ENCODE measurements at places on chromosomes 1 and 21. TPM values are rescaled to one million over a fixed set of nuclear protein-coding genes. Genes with fewer than 3 reads are reported as not detected.

Gene ERMAP
- total RNA-seq, result 4.8 TPM

GRCh38 chr1:218585511-218586184 is 240.5 kb downstream of the TGFB2 start:
- no peaks in the 10 kb centered on the region for H3K36me3 ChIP-seq
- no peak overlapping the region for H3K4me3 ChIP-seq
- no peaks in the 10 kb centered on the region for H3K27me3 ChIP-seq
- H3K27ac ChIP-seq, result no peak overlapping the region
- no peaks in the 10 kb centered on the region for H3K4me1 ChIP-seq

GRCh38 chr1:54377040-54377691 is 29.0 kb downstream of the SSBP3 start:
- no peak for DNase-seq
- peaks cover 20% of the 10 kb centered on the region for H3K36me3 ChIP-seq
- H3K4me1 ChIP-seq, result peaks cover 39% of the 10 kb centered on the region
- no peak overlapping the region for H3K27ac ChIP-seq
- no peaks in the 10 kb centered on the region for H3K27me3 ChIP-seq
- H3K4me3 ChIP-seq, result no peak overlapping the region

GRCh38 chr1:75969550-75969949 is 37.3 kb upstream of the ASB17 start:
- H3K27me3 ChIP-seq, result no peaks in the 10 kb centered on the region
- no peak overlapping the region for H3K4me3 ChIP-seq
- DNase-seq, result no peak
- no peaks in the 10 kb centered on the region for H3K4me1 ChIP-seq

DNA sequence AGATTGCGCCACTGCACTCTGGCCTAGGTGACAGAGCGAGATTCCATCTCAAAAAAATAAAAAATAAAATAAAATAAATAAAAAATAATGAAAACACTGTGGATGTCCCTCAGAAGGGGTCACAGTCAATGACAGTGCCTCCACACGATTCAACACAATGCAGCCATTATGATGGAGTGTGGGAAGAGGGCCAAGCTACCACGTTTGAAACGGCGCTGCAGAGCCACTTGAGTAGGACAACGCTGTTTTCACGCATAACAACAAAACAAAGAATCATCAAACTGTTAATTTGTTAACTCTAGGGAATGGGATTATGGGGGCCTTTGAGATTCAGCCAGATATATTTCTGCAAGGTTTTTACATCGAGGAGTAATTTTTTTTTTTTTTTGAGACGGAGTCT is 36.5 kb downstream of the NKAIN1 start:
- DNase-seq, result no peak
- H3K27me3 ChIP-seq, result no peaks in the 10 kb centered on the region
- no peaks in the 10 kb centered on the region for H3K4me1 ChIP-seq

DNA sequence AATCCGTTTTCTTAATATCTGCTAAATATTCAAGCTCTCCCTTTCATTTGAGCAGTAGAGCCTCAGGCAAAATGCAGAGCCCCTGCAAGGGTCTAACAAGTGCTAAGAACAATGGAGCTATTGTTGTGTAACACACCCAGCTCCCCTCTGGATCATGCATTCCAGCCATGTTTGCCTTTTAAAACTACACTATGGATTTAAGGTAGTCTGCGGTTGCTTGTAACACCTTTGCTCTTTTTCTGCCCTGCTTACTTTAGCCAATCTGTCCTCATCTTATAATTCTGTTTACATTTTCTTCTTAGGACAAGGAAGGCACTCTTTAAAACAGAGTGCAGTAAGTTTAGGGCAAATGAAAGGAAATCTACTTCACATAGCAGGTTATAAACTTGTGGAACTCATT is 60.0 kb upstream of the C1orf105 start:
- H3K4me1 ChIP-seq, result peaks cover 33% of the 10 kb centered on the region
- H3K4me3 ChIP-seq, result no peak overlapping the region
- no peaks in the 10 kb centered on the region for H3K27me3 ChIP-seq

DNA sequence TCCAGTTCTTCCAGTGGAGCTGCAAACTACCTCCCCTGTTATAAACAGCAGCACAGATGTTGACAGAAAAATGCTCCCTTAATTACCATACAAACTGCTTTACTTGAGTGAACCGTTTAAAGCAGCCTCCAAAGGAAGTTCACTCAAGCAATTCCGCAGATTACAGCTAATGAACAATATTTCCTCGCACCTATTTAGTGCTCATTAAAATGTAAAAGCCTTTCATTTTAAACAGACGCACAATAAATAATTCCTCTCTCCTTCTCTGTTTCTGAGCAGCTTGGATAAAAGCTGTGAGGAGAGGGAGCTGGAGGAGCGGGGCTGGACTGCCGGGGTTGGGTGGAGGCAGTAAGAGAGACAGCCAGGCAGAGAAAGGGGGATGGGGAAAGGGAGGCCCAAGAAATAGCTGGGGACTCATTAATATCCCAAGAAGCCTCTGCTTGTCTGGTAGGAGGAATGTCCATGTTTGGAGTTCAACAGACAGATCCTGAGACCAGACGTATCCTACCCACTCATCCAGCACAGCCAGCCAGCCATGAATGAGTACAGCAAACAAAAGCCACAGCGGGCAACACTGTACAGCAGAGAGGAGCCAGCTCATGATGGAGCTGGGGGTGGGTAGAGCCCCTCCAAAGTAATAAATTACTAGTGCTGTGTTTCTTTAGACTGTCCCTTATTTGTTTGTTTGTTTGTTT is 227.7 kb downstream of the GPATCH2 start:
- no peak overlapping the region for H3K4me3 ChIP-seq
- no peak overlapping the region for H3K27ac ChIP-seq
- H3K27me3 ChIP-seq, result no peaks in the 10 kb centered on the region
- H3K4me1 ChIP-seq, result no peaks in the 10 kb centered on the region

DNA sequence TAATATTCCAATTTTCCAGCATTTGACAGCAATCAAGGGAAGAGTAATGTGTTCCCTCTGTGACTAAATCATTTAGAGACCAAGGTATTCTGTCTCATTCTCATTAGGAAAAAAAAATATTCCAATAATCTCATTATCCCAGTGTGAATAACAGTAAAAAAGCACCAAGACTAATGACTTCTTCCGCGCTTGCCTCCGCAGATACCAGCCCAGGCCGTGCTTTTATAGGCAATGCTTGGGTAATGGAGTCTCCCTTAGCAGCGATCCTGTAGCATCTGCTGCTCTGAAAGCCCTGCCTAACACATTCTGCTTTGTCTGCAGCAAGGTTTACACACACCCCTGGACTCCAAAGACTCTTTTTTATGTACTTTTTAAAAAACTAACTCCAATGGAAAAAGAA is 470.0 kb upstream of the CAMK1G start:
- H3K4me3 ChIP-seq, result no peak overlapping the region
- peaks cover 3% of the 10 kb centered on the region for H3K4me1 ChIP-seq
- no peaks in the 10 kb centered on the region for H3K27me3 ChIP-seq

GRCh38 chr21:39182016-39182415 is 1.2 kb downstream of the PSMG1 start:
- peak overlapping the region; percentile 96 for H3K27ac ChIP-seq
- peaks cover 39% of the 10 kb centered on the region for H3K36me3 ChIP-seq
- peak overlapping the region; percentile 99 for H3K4me3 ChIP-seq
- H3K27me3 ChIP-seq, result no peaks in the 10 kb centered on the region
- peaks cover 48% of the 10 kb centered on the region for H3K4me1 ChIP-seq

DNA sequence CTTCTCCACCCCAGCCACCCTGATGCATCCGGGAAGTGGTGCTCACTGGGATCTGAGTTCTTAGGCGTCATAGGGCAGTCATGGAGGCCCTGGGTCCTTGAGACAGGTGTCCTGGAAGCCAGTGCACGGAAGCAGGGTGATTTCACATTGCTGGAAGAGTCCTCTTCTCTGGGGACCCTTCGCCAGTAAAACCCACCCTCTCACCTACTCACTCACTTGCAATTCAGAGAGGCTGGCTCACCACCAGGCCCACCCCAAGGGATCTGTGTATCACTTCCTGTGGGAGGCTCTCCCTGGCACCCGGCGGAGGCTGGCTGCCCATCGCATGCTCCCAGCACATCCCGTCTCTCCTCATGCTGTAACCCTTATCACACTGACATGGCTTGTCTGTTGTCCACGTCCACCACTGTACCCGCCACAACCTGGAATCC is 40.2 kb upstream of the EPS8L3 start:
- no peak for DNase-seq
- H3K27me3 ChIP-seq, result no peaks in the 10 kb centered on the region
- H3K4me1 ChIP-seq, result peaks cover 74% of the 10 kb centered on the region
- peaks cover 4% of the 10 kb centered on the region for H3K36me3 ChIP-seq
- peak overlapping the region; percentile 98 for H3K27ac ChIP-seq

- no peak for DNase-seq
- H3K27ac ChIP-seq, result no peak overlapping the region
- H3K36me3 ChIP-seq, result peaks cover under 1% of the 10 kb centered on the region
- peaks cover 38% of the 10 kb centered on the region for H3K4me1 ChIP-seq
- H3K4me3 ChIP-seq, result no peak overlapping the region
These were observed 3.6 kb upstream of the NFIA start for GRCh38 chr1:61078618-61079295.

GRCh38 chr1:80056179-80056578 is 1049.6 kb upstream of the ADGRL4 start:
- H3K4me1 ChIP-seq, result no peaks in the 10 kb centered on the region
- no peaks in the 10 kb centered on the region for H3K36me3 ChIP-seq
- DNase-seq, result no peak
- H3K27ac ChIP-seq, result no peak overlapping the region

- DNase-seq, result no peak
- peaks cover 28% of the 10 kb centered on the region for H3K4me1 ChIP-seq
- H3K27ac ChIP-seq, result peak overlapping the region; percentile 94
- no peaks in the 10 kb centered on the region for H3K27me3 ChIP-seq
These were observed 652 bp downstream of the HAX1 start for GRCh38 chr1:154272999-154273563.

GRCh38 chr1:109493805-109494539 is at the start of gene CYB561D1:
CYB561D1 (plus strand) TSS chr1:109494094; CDS start chr1:109494140, 46 bp downstream.
- H3K27ac ChIP-seq, result peak within 1 kb of the TSS; percentile 75
- peak; percentile 87 for DNase-seq
- H3K27me3 ChIP-seq, result no peaks in the 10 kb centered on the region
- H3K36me3 ChIP-seq, result peaks cover 36% of the 10 kb centered on the region
- H3K4me1 ChIP-seq, result peaks cover 24% of the 10 kb centered on the region
- H3K4me3 ChIP-seq, result peak within 1 kb of the TSS; percentile 94

DNA sequence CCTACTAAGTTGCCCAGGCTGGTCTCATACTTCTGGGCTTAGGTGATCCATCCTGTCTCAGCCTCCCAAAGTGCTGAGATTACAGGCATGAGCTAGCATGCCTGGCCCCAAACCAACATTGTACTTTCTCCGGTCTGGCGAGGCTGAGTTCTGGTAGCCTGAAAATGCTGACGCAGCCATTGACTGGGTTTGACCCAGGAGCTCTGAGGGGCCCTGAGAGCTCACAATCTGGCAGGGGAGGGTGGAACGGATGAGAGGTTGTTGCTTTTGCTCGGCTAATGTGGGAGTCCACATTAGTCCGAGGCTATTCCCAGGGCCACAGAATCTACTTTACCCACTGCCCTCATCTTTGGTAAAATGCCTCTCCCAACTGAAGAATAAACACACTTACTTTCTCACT is 35.1 kb upstream of the PARP1 start:
- H3K36me3 ChIP-seq, result no peaks in the 10 kb centered on the region
- peaks cover 26% of the 10 kb centered on the region for H3K4me1 ChIP-seq
- H3K27me3 ChIP-seq, result peaks cover 33% of the 10 kb centered on the region
- DNase-seq, result no peak
- no peak overlapping the region for H3K4me3 ChIP-seq
- H3K27ac ChIP-seq, result no peak overlapping the region

DNA sequence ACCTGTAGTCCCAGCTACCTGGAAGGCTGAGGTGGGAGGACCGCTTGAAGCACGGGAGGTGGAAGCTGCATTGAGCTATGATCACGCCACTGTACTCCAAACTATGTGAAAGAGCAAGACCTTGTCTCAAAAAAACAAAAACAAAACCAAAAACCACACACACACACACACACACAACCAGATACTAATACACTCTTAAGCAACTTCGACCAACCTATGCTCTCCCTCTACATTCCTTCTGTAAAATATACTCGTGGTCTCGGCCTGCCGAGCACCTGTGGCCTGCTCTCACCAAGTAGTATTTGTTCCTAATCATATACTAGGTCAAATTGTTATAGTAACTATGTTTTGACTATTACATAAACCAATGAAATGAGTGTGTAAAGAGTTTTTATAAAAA is 13.5 kb upstream of the SYT2 start:
- no peak for DNase-seq
- H3K27ac ChIP-seq, result no peak overlapping the region
- H3K4me3 ChIP-seq, result no peak overlapping the region
- peaks cover 25% of the 10 kb centered on the region for H3K36me3 ChIP-seq

GRCh38 chr1:206829282-206829681 is 36.1 kb upstream of the IL20 start:
- H3K4me1 ChIP-seq, result peaks cover 61% of the 10 kb centered on the region
- H3K36me3 ChIP-seq, result no peaks in the 10 kb centered on the region
- peak overlapping the region; percentile 23 for H3K27ac ChIP-seq
- no peak overlapping the region for H3K4me3 ChIP-seq

DNA sequence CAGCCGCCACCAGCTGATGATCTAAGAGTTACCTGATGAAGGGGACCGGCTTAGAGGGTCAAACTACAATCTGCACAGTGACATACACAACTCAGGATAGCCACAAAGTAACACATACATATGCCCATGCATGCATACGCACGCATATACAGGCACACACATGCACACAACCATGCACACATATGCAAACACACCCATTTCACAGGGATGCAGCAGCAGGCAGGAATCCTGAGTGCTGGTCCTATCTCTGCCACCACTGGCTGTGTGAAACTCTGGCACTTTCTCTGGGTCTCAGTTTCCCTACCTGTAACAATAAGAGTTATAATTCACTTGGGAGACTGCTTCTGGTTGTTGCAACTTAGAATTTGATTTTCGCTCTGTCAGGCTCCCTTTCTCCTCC is 520.2 kb downstream of the PTPRU start:
- no peak for DNase-seq
- H3K27ac ChIP-seq, result no peak overlapping the region
- H3K27me3 ChIP-seq, result no peaks in the 10 kb centered on the region
- H3K4me1 ChIP-seq, result no peaks in the 10 kb centered on the region

Gene SPRR2D
- not detected for total RNA-seq

Gene AMY1B
- not detected for total RNA-seq

- H3K36me3 ChIP-seq, result no peaks in the 10 kb centered on the region
- H3K27ac ChIP-seq, result no peak overlapping the region
- H3K4me3 ChIP-seq, result no peak overlapping the region
- H3K27me3 ChIP-seq, result peaks cover 3% of the 10 kb centered on the region
- peaks cover 1% of the 10 kb centered on the region for H3K4me1 ChIP-seq
These were observed 7.3 kb downstream of the CD244 start for GRCh38 chr1:160855181-160855981.

Data from activated T-helper 2 cell treated with anti-CD3 and anti-CD28 coated beads, Interferon-gamma antibody, Interleukin-2, Interleukin-4, amounts not matched to agents 10 μg/mL and 5 μg/mL and 100 μg/mL, durations not matched to agents 14 hours and 24 hours and 36 hours (primary cell).